ENCODE measurements at places on chromosomes 12 and 14. TPM values are rescaled to one million over a fixed set of nuclear protein-coding genes. Genes with fewer than 3 reads are reported as not detected.

The MBD6 gene
- total RNA-seq, result 5.1 TPM

The NKX2-1 gene
- total RNA-seq, result not detected

The CS gene
- total RNA-seq, result 117 TPM

The AMN1 gene
- total RNA-seq, result 9.1 TPM

The FAR2 gene
- 5.4 TPM for total RNA-seq

The GPRC5D gene
- total RNA-seq, result not detected

The ZFHX2 gene
- 0.33 TPM for total RNA-seq

The FGF23 gene
- total RNA-seq, result not detected

The PLEKHH1 gene
- 0.33 TPM for total RNA-seq

The ALG10 gene
- total RNA-seq, result 5.8 TPM

Measured in fibroblast of lung (primary cell).